Femur (tissue), 1 donor: ENCODE measurements at places on chromosomes 7 and 10.

GRCh38 chr7:71145906-71146901, 14.3 kb downstream of the GALNT17 start:
- DNase-seq = no peak

DNA sequence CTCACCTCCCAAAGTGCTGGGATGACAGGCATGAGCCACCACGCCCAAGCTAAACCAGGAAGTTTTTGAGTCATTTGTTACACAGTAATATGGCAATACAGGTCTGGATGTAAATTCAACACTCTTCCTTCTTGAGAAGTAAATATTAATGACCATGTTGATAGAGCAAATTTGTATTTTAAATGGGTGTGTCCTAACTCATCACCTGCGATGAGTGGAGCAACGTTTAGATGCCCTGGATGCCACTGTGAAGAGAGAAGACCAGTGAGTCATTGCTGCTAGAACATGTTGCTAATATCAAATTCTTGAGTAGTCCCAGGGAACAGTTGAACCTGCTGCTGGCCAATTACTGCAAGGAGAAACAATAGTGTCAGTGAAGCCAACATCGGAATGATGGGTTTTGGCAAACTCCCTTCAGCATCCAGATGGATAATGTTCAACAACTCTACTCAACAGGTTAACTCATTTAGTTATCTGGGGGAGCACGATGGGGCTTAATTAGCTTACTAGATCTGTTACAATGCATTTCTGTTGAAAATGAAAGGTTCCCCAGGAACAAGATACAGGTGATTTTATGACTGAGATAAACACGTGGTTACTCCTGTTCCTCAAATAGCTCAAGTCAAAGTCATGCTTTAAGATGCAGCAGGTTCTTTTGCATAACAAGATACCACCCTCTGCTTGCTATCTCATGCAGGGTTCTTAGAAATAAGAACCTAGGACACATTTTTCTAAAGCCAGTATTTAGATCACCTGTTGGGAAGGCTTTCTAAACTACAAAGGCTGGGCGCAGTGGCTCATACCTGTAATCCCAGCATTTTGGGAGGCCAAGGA, 146.8 kb downstream of the CALN1 start:
- no peak for DNase-seq

DNA sequence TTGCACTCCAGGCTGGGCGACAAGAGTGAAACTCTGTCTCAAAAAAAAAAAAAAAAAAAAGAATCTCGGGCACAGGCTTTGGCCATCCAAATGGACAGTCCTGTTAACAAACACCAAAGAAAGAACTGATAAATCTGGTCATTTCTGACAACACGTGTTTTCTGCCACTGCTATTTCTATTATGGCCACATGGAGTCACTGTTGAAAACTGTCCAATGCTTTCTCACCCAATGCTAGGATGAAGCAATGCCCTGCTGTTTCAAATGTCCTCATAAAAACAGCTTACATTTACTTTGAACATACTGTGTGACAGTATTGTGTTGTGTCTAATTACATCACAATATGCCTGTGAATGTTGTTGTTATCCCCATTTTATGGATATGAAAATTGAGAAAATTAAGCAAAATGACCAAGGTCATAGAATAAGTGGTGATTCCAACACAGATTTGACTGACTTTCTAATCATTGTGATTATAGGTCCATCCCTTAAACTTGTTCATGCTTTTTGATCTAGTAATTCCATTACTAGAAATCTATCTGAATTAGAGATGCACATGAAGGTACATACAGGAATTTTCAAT, 19.9 kb upstream of the MAP3K8 start:
- peak; percentile 32 for DNase-seq

- DNase-seq = no peak
Measured at GRCh38 chr7:119931230-119931824, 341.6 kb upstream of the KCND2 start.

DNA sequence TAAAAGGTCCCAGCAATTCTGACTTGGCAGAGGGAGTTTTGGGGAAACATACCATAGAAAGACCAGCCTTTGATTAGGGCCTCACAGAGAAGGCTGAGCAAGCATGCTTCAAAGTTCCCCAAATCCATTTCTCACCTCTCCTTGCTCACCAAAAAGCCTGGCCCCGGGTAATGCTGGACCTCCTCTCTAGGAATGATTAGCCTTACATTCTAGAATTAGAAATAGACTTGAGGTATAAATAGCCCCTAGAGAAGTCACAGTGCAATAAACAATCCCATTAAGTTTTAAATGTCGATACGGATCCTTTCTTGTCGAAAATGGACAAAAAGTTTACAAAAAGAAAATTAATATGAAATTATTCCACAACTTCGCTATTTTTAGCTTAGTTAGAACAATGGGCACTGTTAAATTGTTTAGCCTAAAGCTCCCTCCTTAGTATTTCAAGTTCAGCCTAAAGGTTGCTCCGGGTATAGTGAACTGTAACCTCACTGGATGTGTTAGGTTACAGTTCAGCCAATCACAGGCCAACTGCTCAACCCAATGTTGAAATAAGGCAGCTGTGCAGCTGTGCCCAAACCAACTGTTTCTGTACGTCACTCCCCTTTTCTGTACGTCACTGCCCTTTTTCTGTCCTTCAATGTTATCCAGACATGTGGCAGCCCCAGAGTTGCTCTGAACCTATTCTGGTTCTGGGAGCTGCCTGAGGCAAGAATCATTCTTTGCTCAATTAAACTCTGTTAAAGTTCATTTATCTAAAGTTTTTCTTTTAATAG, 7.9 kb upstream of the GSDME start:
- no peak for DNase-seq

DNA sequence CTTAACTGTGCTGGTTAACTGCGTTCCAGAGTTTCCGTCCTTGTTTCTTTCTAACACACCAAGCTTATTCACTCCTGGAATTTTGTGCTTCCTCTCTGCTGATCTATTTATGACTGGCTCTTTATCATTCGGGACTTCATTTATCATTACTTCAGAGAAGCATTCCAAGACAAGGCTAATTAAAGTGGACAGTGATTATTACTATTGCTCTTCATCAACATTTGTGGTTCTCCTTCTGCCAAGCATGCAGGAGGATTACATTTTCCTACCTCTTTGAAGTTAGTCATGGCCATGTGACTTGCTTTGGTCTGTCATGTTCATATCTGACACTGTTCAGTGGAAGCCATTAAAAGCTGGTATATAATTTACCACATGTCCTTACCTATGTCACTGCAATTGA, 172.4 kb upstream of the AGR3 start:
- DNase-seq = no peak

DNA sequence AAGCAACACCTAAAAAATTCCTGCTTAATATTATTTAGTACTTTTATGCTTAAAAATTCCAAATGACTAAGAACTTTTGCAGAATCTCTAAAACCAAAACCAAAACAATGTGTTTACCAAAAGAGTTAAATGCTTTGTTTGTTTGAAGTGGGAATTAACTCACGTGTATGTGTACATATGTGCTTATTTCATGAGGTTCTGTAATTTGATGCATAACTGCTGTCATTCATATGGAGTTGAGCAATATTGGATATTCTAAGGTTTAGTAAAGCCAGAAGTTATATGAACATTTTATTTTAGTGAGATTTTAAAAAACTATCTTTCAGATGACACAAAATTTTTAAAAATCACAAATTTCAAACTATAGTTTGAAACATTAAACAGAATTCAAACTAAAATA, 157.1 kb downstream of the PIP4K2A start:
- DNase-seq = no peak

- no peak for DNase-seq
Measured at GRCh38 chr10:33006342-33006887, 48.4 kb upstream of the ITGB1 start.

- peak; percentile 24 for DNase-seq
Measured at GRCh38 chr10:133162178-133162909, 2.3 kb downstream of the KNDC1 start.

DNA sequence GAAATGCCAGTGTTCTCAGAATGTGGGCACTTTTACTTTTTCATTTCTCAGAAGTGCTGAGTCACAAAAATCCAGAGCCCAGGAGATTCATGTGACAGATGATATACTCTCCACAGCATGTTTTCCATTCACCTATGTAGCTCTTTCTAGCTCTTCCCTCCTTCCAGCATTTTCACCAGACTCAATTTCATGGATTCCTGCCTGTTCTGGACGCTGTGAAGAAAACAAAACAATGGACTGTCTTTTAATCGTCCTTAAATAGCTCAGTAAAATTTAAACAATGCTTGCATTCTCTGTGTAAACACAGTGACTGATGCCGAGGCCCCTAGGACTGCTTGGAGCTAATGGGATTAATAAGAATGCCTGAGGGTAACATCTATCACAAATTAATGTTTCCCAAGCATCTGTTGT, 25.5 kb downstream of the ZNF713 start:
- DNase-seq = no peak

GRCh38 chr10:98226508-98227144, 41.4 kb downstream of the LOXL4 start:
- DNase-seq = no peak

DNA sequence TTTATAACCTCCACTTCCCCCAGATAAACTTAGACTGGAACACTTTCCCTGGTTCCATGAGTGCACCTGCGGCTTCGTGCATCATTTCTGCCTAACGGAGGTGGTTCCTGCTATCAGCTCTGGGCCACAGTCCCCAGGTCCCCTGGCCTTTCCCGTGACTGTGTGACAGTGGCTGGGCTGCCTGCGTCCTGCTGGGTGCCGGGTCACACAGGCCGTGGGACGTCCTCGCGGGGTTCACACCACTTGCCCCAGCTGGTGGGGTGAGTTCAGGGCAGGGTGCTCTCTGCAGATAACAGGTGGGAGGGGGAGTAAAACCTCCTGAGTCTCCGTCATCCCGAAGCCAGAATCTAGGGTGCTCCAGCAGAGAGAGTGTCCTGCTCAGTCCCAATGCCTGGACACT, 58.7 kb upstream of the CFAP46 start:
- no peak for DNase-seq

- peak; percentile 53 for DNase-seq
Measured at GRCh38 chr7:39609113-39609934, 14.0 kb upstream of the RALA start.

GRCh38 chr10:15321431-15322341, 49.4 kb downstream of the FAM171A1 start:
- peak; percentile 88 for DNase-seq

DNA sequence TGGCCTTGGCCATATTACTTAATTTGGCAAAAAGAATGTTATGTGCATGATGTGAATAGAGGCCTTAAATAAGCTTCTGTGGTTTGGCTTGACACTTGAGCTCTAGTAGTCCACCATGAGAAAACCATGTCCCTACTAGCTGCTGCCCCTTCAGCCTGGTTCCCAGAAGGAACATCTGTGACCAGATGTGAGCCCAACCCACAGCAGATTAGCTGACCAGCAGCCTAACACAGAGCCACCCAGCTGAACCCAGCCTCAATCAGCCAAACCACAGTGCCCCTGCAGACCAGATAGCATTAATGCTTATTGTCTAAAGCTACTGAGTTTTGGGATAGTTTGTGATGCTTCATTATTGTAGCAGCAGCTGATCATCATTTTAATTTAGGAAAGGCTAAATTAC, 16.6 kb downstream of the JAZF1 start:
- DNase-seq = no peak

- no peak for DNase-seq
Measured at GRCh38 chr10:123135415-123136141, at the start of gene HMX3. Gene HMX3, plus strand, starts transcription at chr10:123135970. Its CDS starts 81 bp downstream, at chr10:123136051.

GRCh38 chr7:70592171-70592570, 539.8 kb upstream of the GALNT17 start:
- DNase-seq = no peak

DNA sequence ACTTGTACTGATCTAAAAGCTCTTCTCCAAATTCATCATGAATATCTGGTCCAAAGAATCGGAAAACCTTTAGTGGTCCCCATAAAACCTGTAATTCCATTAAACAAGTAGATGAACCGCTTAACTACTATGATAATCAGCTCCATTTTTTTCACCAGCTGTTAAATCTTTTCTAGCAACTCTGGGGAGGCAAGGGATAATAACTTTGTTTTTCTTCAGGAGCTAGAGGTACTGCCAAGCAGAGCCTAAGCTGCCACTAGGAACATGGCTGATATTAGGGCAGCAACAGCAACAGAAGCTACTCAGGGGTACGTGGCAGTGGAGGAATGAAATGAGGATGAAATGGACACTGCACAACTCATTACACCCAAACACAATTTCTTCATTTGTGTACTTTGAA, 138.0 kb downstream of the SRPK2 start:
- no peak for DNase-seq

GRCh38 chr10:86259901-86260562, 106.6 kb downstream of the GRID1 start:
- no peak for DNase-seq

GRCh38 chr7:134351424-134351823, 34.7 kb upstream of the SLC35B4 start:
- DNase-seq = no peak

DNA sequence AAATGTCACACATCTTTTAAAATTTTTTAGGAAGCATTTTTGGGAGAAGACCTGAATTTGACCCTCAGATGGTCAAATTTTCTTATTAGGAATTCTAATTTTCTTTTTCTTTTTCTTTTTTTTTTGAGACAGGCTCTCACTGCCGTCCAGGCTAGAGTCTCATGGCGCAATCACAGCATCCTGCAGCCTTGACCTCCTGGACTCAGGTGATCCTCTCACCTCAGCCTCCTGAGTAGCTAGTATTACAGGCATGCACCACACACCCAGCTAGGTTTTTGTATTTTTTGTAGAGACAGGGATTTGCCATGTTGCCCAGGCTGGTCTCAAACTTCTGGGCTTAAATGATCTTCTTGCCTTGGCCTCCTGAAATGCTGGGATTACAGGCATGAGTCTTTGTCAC, 65.4 kb downstream of the AKAP9 start:
- no peak for DNase-seq

- no peak for DNase-seq
Measured at GRCh38 chr10:128491686-128492085, 365.5 kb upstream of the MKI67 start.

- no peak for DNase-seq
Measured at GRCh38 chr10:9060314-9060713, 1005.8 kb downstream of the GATA3 start.

GRCh38 chr10:77398986-77399755, 238.4 kb downstream of the KCNMA1 start:
- DNase-seq = no peak

DNA sequence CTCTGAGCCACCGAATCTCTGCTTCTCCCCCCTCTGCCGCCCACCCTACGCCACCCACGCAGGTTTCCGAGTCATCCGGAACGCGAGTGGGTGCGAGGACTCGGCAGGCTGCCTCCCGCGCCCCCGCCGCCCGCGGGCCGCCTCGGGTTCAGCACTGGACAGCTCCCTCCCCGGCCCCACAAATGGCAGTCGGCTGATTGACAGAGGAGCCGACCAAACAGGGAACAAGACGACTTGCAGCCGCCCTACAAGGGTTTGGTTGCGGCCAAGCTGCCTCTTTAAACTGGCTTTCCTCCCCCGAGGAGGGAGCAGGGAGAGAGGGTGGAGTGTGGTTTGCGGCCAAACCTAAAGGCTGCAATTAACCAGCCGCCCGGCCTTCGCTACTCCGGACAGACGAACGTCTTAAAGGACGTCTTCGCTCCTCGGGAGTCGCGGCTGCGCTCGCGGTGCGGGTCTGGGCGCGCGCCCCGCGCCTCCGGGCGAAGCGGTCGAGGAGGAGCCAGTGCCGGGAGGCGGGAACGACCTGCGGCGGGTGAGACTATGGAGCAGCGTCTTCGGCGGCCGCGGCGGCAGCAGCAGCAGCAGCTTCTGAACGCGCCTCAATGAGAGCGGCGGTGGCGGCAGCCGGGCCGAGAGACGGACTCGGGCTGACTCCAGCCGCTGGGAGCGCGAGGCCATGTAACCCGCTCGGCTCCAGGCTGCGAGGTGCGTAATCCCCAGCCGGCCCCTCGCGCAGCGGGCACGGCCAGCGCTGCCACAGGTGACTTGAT, at the start of gene GPR158:
Gene GPR158, plus strand, starts transcription at position 541 of the 770 bp plus-strand sequence. CDS start 420 bp downstream, outside the sequence.
- peak; percentile 95 for DNase-seq
